AG04450 (cell line): ENCODE measurements at places on chromosomes 4 and X. TPM values are rescaled to one million over a fixed set of nuclear protein-coding genes. Genes with fewer than 3 reads are reported as not detected.

GRCh38 chrX:103550415-103551051 lies 31.2 kb upstream of the RAB40A start:
- DNase-seq = no peak

The ODAPH gene
- polyA plus RNA-seq = not detected in 2 replicates

The TBC1D25 gene
- 7.9 and 9.3 TPM in 2 replicates for polyA plus RNA-seq

DNA sequence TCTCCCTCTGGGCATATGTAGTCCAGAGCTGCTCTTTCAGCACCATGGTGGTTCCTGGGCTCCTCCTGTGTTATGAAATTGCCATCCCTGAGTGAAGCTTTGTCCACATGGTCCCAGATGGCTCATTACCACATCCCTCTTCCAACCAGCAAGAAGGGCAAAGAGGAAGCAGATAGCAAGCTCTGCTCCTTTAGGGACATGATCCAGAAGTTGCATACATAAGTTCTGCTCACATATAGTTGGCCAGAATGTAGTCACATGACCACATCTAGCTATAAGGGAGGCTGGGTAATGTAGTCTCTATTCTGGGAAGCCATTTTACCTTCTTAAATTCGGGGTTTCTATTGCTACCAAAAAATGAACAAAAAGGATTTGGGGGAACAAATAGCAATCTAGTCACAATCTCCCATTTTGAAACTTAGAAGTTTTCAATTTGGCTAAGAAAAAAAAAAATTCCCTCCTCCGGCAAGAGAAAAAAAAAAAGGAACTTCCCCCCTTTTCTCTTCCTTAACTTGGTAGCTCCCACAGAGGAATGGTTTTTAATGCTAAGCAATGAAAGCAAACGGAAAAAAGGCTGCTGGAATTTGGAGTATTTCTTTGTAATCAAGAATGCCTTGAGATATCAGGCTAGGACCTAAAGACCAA lies 88.2 kb upstream of the USP9X start:
- no peak for DNase-seq

The LIAS gene
- 8.6 and 13.1 TPM in 2 replicates for polyA plus RNA-seq

- DNase-seq = peak; percentile 15
These were observed 128.8 kb downstream of the RAB28 start for GRCh38 chr4:13355111-13355880.

The MCTS1 gene
- polyA plus RNA-seq = 71.6 and 97.5 TPM in 2 replicates

DNA sequence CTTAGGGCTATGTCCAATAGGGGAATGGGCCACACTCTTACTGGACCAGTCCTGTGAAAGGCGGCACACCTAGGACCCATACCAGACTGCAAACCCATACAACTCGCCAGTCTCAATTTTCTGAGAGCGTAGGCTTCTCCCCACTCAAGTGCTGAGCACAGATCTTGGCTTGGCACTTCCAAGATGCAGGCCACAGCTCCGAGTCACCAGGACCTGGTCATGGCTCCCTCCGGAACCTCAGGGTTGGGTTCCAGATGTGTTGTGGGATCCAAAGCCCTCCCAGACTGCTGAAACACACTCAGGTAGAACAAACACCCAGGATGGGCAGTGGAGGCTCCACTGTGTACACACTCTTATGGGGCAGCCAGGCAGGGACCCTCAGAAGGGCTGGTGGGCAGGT lies 103.3 kb downstream of the TMEM144 start:
- DNase-seq = no peak

GRCh38 chr4:177301126-177301639 lies 8.5 kb upstream of the NEIL3 start:
- DNase-seq = no peak

The FAAH2 gene
- 0.53 TPM in 1 of 2 replicates, not detected in the other for polyA plus RNA-seq

DNA sequence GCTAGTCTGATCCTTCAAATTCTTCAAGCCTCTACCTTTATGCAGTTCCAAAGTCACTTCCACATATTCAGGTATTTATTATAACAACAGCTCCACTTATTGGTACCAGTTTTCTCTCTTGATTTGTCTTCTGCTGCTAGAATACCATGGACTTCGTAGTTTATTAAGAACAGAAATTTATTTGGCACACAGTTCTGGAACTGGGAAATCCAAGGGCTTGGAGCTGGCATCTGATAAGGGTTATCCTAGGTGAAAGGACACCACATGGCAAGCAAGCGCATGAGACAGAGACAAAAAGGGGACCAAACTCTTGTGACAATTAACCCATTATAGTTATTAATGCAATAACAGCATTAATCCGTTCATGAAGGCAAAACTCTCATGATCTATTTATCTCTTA lies 600.5 kb upstream of the ATOH1 start:
- no peak for DNase-seq

DNA sequence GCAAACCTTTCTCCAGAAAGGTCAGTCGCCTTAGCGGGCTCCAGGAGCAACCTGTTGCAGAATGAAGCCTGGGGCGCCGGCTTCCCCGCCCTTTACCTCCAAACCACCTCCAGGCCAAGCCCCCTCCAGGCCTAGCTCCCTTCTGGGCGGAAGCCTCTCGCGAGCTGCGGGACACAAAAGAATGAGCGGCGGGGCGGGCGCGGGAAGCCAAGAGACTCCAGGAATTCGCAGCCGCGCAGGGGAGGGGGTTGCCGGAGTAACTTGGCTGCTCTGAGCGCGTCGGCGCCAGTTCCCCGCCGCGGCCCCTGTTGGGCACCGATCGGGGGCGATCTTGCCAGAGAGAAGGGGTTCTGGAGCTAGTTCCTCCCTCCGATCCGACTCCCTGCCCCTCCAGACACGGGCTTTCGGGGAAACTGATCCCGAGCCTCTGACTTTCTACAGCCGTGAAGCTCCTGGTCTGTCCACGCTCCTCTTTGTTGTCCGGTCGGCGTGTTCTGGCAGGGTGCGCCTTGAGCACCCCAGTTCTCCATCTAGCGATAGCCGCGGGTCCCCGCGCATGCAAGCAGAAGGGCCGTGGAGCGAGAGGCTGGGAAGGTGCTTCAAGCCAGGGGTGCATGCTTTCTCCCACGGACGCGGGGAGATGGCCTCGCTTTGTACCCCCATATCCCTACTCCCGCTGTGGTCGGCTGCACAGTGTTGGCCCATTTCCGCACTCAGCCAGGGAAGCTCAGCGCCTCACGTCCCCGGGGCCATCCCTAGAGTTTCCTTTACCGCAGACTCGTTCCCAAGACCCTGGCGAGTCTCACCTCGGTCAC lies 1.2 kb downstream of the PROM1 start:
- DNase-seq = no peak

The HTRA3 gene
- 16.3 and 19.7 TPM in 2 replicates for polyA plus RNA-seq

GRCh38 chr4:188466001-188466400 lies 326.8 kb downstream of the TRIML1 start:
- DNase-seq = no peak

GRCh38 chrX:462853-463252 lies 76.1 kb upstream of the PPP2R3B start:
- no peak for DNase-seq

The MAEA gene
- 73.3 and 77.6 TPM in 2 replicates for polyA plus RNA-seq

GRCh38 chr4:182569561-182569960 lies 326.4 kb downstream of the TENM3 start:
- DNase-seq = no peak

DNA sequence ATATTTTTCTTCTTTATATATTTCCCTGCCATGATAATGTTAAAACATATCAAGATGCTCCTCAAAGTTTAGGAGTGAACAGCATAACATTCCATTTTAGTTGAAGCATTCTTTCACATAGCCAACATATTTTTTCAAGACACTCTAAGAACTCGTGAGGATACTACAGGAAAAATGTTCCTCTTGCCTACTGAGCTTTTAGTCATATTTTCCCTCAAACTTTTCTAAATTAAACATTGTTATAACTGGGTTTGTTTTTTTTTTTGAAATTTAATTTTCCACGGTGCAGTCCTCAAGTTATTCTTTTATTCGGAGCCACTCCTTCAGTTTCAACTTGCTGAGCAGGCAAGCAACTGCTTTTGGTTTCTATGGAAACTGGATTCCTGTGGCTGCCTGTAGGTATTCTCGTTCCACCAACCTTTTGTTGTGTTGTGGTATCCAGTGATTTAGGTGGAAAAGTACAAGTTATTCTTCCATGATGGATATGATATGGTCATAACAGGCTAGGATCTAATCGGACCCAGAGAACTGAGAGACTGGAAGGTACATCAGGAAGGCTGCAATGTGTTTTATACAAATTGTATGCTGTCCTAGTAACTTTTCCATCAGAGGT lies 248.0 kb downstream of the TRIML1 start:
- no peak for DNase-seq

GRCh38 chrX:100946299-100946927 lies 17.7 kb upstream of the XKRX start:
- DNase-seq = no peak

GRCh38 chrX:129632443-129632842 lies 22.3 kb downstream of the APLN start:
- no peak for DNase-seq

The CXorf38 gene
- polyA plus RNA-seq = 7.7 and 10.1 TPM in 2 replicates

The TCP11X2 gene
- not detected in 2 replicates for polyA plus RNA-seq

DNA sequence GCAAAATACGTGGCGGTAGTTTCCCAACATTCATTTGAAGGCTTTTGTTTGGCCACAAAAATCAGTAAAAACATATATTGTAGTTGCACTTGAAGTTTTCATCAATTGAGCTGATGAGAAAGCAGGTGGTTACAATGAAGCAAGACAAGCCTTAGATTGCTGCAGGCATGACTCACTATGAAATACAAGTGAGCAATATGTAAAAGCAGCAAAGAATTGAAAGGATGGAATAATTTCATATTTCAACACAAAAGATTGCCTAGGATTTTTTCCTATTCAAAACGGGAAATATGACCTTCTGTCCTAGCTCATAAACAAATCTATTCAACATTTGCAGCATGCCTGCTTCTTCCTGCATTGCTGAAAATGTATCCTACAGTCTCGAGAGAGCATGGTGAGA lies 190.9 kb upstream of the BANK1 start:
- no peak for DNase-seq

DNA sequence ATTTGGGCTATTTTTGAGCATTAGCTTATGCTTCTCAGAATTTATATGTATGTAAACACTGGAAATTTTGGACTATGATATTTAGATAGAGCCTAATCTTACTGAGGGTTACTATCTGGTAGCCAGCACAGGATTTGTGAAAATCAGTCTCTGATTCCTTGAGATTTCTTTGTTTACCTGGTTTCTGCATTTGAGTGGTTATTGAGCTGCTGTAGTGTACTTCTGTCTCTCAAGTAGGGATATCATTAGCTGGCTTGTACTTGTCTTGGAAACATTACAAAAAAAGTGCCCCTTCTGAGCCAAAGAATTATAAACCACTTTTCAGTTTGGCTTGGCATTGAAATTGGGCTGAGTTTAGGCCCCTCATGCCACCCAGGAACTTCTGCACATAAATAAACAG lies 49.7 kb downstream of the TLL1 start:
- no peak for DNase-seq

- DNase-seq = no peak
These were observed 20.6 kb upstream of the BBS12 start for GRCh38 chr4:122711919-122712318.

The TCEANC gene
- polyA plus RNA-seq = 1.2 and 1.7 TPM in 2 replicates

- no peak for DNase-seq
These were observed 43.2 kb downstream of the SLC9A6 start for GRCh38 chrX:136028383-136028984.

- DNase-seq = no peak
These were observed 61.7 kb downstream of the PALLD start for GRCh38 chr4:168558599-168558998.

DNA sequence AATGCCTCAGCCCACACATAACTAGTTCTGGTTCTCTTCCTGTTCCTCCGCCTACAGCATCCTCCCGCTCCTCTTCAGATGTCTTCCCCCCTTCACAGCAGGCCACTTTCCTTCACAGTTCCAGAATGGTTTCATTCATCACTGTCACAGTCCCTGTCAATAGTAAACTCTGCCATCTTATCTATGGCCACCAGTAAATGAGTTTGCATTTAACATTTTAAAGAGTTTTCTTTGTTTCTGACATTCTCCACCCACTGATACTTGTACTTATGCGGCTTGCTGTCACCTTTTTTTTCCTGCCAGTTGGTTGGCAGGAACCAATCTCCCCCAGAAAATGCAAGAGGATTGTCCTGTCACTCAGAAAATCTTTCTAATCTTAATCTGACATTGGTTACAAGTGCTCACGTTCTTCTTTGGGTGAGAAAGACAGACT lies 114.1 kb downstream of the GLUD2 start:
- DNase-seq = no peak

GRCh38 chrX:68498044-68498507 lies 775 bp upstream of the YIPF6 start:
- DNase-seq = no peak

The MAGEA10 gene
- polyA plus RNA-seq = not detected in 2 replicates

The IGSF1 gene
- not detected in 2 replicates for polyA plus RNA-seq

The NHS gene
- 2.0 and 2.3 TPM in 2 replicates for polyA plus RNA-seq

DNA sequence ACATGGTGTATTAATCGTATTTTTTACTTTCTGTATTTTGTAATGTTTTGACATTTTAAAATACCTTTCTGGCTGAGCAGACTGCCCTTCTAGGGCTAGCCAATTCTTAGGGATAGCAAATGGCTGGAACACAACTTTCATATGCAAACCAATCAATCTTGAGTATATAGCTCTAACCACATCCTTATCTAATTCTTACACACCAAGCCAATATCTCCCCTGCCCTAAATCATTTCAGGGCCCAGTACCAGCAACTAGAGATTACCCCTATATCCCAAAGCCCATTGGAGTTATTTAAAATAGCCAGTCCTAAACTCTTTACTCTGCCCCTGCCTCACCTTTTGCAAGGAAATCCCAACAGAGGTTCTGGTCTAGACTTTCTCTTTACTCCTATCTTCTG lies 58.3 kb downstream of the INTS12 start:
- no peak for DNase-seq

- no peak for DNase-seq
These were observed 220.3 kb upstream of the SFRP2 start for GRCh38 chr4:154009191-154009590.

The GAGE12F gene
- not detected in 2 replicates for polyA plus RNA-seq

DNA sequence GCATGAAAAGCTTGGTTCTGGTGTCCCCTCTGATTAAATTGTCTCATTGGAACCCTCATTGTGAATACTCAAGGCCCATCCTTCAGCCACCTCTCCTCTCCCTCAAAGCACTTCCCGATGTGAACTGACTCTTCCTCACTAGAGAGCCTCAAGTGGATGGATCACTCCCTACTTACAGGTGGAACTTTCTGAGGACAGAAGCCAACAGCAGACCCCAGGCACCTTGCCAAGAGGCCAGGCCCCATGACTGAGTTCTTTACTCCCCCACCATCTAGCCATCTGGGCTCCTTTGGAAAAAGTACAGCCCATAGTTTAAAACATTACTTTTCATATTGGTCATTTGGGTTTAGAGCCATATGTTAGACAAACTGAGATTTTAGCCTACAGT lies 224.1 kb downstream of the SHROOM3 start:
- peak; percentile 23 for DNase-seq

GRCh38 chr4:106258145-106259045 lies 57.6 kb downstream of the TBCK start:
- no peak for DNase-seq

The EBP gene
- polyA plus RNA-seq = 19.8 and 23.8 TPM in 2 replicates

GRCh38 chrX:133287860-133288259 lies 69.7 kb upstream of the TFDP3 start:
- no peak for DNase-seq

- DNase-seq = no peak
These were observed at the start of gene SHROOM2 for GRCh38 chrX:9785944-9786797. Gene SHROOM2, plus strand, starts transcription at chrX:9786429. Its CDS starts 117 bp downstream, at chrX:9786546.
